ENCODE measurements at places on chromosomes 6 and 20.

- no peak for DNase-seq
Observed at GRCh38 chr6:134132494-134133141, 80.2 kb upstream of the SLC2A12 start.

DNA sequence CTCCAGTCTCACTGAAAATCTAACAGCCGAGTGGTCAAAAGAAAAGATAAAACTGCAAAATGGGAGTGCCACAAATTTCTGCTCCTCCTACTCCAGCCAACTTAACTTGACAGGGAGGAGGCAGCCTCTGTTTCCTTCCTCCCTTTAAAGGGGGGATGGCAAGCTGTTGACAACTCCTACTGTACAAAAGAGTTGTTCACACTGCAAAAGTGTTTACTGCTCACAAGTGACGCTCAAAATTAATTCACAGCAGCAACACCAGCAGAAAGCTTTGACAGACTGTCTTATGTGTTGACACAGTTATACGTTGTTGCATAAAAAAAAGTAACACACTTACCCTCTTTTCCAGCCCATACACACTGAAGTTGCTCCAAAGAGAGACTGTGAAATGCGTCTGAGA lies 169.8 kb downstream of the BACH2 start:
- DNase-seq, result no peak

- no peak for DNase-seq
Observed at GRCh38 chr6:108807928-108808327, 40.3 kb upstream of the ARMC2 start.

- no peak for DNase-seq
Observed at GRCh38 chr20:59733351-59733750, 129.0 kb downstream of the PHACTR3 start.

DNA sequence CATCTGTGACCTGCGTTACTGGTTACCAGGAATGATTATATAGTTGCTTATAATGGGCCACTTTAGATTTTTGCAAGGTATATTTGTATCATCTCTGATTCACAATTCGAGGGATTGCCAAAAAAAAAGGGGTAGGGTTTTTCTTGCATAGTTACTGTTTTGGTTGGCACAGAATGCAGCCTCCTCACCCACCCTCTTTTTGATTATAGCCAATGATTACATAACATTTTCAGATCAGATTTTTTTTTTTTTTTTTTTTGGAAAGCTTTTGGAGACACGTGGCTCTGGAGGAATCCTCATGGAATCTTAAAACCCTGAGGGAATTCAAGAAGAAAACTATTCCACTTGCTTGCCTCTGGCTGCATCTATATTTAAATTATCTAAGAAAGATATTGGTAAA lies 53.7 kb downstream of the UST start:
- no peak for DNase-seq

GRCh38 chr6:16135066-16135465 lies 6.2 kb downstream of the MYLIP start:
- no peak for DNase-seq

- DNase-seq, result no peak
Observed at GRCh38 chr6:111871725-111872400, 1.4 kb downstream of the FYN start.

- no peak for DNase-seq
Observed at GRCh38 chr6:3260296-3260695, 1.5 kb downstream of the PSMG4 start.

DNA sequence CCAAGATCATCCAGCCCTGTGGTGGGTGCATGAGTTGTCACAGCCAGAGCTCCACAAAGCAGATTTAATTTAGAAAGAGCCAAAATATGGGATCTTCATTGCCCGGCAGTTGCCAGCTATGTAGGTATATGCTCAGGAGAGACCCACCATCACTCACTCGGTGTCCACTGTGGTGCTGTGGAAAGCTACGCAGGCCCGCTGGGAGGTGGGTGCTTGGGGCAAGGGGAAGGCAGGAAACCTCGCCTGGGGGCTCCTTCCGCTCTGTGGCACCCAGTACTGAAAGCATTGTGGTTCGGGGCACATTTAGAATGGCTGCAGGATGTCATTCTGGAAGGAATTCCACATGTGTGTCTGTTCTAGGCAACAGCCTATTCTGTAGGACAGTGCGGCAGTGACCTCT lies 259.9 kb downstream of the TAF4 start:
- no peak for DNase-seq

DNA sequence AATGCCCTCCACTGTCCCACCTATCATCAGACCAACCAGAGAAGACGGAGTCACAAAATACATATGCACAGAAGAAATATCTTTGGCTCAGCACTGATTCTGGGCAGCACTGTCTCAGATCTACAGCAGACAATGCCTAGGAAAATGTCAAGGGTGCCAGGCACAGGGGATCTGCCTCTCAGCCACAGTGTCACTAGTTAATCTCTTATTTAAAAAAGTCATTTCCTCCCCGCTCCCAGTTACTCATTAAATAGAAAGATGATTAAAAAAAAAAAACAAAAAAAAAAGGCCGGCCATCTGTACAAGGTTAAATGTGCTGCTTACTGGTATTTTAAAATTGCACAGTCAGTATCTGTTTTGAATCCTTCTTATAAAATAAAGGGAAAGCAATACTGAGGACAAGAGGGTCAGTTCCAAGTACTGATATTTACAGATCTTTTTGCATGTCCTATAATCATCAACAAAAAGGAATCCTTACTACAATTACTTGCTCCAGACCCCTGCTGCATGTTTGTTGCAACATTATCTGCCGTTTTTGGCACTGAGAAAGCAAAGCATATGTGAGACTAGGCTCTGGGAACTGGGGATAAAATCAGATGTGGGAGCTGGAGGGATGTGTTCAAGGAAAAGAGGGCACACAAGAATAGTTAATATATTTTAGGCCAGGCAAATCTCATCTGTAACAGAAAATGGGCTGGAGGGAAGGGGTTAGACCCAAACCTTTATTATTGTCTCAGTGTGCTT lies 299.3 kb downstream of the KIF16B start:
- DNase-seq, result no peak

DNA sequence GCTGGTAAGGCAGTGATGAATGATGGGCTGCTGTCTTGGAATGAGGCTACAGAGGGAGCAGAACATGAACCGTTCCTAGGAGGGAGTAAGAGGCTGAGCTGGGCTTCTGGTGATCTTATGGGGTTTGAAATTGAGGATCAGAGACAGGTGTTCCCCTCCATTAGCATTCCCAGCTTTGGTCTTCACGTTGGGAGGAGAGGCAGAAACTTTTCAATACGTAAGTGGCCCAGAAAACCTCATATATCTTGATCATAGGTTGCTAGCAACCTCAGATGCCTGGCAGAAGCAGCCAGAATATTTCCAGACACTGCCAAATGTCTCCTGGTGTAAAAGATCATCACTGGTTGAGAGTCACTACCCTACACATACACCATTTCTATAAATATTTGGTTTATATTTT lies 167.1 kb downstream of the INSM1 start:
- no peak for DNase-seq

- no peak for DNase-seq
Observed at GRCh38 chr6:128179876-128180438, 279.1 kb upstream of the THEMIS start.

- no peak for DNase-seq
Observed at GRCh38 chr6:167306401-167306998, 15.4 kb downstream of the UNC93A start.

DNA sequence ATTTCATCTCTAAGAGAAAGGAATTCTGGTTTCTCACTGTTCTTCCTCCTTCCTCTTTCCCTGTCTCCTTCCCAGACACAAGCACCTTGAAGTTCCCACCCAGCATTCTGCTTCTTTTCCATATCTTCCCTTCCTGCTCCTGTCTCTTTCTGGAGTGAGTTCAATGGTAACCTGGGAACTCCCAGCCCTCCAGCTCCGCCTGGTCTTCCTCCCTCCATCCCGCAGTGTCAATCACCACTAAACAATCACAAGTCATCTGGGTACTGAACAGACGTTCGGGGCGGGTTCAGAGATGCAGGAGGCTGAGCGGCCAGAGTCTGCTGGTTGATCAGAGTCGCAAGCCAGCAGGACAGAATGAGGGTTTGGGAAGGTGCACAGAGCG lies 7.7 kb downstream of the TTBK1 start:
- no peak for DNase-seq

- DNase-seq, result no peak
Observed at GRCh38 chr6:56799989-56800388, 154.9 kb upstream of the BEND6 start.

- peak; percentile 31 for DNase-seq
Observed at GRCh38 chr20:41095110-41095969, 42.0 kb upstream of the PLCG1 start.

DNA sequence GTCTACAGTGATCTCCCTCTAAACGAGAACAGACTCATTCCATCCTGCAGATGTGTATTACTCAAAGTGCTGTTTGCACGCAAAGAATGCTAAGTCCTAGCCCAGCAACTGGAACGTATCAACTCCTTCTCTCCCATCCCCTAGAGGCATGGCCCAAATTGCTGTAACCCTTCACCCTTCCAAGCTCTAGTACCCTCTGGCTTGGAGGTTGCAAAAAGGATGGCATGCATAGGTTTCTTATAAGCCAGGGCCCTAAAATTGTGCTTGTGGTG lies 71.5 kb upstream of the TGM3 start:
- DNase-seq, result no peak

DNA sequence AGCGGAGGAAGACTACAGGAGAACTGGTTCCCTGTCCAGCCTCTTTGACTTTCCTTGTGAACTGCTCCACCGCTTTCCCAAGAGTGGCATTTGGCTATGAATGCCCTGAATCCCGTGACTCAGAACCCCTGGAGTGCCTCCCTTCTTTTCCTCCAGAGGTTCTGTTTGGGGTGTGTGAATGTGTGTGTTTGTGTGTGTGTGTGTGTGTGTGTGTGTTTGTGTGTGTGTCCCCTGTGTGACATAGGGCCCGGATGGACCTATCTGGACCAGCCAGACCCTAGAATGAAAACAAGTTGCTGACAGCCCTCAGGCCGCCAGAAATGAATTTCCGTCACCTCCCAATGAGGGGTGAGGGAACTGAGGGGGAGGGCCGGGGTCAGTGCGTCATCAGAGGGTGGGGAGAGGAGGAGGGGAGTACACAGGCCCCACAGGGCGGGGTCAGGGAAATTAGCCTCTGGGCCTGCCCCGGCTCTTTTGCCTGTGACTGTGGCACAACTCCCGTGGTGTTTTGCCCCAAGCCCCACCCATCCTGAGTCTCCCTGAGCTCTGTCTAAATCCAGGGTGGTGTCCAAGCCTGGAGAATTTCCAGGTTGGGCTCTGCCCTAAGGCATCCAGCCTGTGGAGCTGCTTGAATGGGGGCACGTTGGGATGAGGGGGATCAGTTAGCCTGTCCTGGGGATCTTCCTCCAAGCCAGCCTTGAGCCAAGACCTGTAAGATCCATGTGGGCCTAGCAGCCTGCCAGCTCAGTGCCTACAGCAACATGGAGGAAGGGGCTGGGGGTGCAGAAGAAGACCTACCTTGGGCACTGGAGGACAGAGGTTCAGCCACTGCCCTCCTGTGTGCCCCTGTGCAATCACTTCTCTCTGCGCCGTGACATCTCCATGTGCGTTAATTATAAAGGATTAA lies 15.2 kb upstream of the MRPS18A start:
- DNase-seq, result no peak

DNA sequence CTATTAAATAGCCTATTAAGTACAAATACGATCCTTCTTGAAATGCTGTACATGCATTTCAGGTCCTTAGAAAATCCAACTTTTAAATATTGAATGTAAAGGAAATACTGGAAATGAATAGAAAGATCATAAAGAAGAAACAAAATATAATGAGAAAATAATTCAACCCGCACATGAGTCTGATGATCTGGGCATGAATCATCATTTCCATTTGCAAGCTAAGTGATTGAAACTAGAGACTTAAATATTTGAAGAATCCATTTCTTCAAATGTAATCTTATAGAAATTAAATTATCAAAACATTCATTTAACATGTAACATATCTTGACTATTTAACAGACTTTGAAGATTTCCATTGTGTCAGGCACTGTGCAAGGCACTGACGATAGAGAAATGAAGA lies 977.0 kb downstream of the TFAP2A start:
- DNase-seq, result no peak

DNA sequence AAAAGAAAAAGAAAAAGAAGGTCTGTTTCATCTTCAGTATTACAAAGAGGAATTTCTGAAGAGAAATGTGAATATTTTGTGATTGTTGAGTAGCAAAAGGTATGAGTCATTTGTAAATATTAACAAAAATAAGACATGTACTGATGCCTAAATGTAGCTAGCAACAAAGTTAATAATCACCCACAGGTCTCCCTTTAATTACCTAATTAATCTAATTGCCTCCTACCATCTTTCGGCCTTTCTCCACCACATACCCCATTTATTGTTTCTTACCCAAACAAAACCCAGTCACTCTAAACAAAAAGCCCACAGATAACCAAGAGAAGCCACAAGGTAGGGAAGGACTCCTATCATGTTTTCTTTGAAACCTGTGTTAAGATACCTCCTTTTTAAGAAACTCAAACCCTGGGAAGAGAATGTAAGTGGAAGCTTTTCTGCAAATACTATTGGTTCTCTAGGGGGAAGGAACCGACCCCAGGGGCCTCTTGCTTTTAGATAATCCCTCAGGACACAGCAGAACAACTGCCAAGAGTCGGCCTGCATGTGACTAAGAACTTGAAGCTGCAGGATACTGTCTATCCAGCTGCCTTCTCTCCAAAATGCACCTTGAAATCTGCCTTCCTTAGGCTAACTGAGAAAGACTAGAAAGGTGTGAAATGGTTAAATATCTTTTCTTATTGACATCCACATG lies 16.1 kb upstream of the STK38 start:
- no peak for DNase-seq

DNA sequence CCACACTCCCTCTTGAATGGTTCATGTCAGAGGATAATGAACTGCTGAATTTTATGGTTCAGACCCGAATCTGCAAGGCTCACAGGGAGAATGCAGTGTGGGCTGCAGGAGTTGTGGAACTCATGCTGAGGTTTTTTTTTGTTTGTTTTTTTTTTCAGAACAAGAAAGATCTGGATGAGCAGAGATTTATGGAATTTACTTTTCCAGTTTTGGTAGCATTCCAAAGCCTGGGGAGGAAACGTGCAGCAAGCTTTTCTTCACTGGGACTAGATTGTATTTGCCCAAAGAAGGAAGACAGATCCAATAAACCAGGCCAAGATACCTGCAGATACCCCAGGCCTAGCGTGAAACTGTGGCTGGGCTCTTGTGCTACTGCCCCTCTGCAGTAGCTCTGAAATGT lies 223.9 kb upstream of the TAB2 start:
- DNase-seq, result no peak

- no peak for DNase-seq
Observed at GRCh38 chr6:114339706-114340105, 3.1 kb downstream of the HS3ST5 start.

- DNase-seq, result no peak
Observed at GRCh38 chr6:39887692-39888450, 46.4 kb downstream of the MOCS1 start.

GRCh38 chr6:16404456-16404855 lies 166.1 kb downstream of the GMPR start:
- DNase-seq, result no peak
